ENCODE measurements at places on chromosomes 4 and X.

DNA sequence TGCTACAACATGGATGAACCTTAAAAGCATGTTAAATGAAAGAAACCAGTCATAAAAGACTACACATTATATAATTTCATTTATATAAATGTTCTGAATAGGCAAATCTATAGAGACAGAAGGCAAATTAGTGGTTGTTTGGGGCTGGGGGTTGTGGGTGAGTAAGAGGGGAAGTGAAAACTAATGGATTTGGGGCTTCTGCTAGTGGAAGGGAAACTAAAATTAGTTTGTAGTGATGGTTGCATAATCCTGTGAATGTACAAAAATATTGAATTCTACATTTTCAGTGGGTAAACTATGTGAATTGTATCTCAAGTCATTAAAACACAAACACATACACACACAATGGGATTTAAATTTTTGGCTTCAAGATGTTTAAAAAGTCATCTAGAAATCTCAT is 25.4 kb upstream of the LIMCH1 start:
- no peaks in the 10 kb centered on the region for H3K36me3 ChIP-seq
- H3K4me1 ChIP-seq: no peaks in the 10 kb centered on the region
- H3K27ac ChIP-seq: no peak overlapping the region
- no peak overlapping the region for H3K4me3 ChIP-seq
- no peaks in the 10 kb centered on the region for H3K27me3 ChIP-seq
- no peak for DNase-seq

DNA sequence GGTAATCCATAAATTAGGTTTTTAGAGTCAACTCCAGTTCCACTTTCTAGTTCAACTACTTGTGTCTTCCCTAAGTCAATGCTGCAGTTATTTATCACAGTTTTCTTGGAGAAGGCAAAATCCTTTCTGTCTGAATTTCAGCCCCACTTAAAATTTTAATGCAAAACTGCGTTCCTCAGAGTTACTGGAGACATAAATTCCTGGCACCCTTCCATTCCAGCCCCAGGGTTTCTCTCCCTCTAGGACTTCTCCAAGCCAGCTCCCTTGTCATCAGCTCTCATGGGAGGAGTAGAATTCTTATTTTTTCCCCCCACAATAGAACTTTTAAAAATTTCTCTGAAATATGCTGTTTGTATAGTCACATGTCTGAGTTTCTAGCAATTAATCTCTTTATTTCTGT is 50.6 kb upstream of the PHOX2B start:
- H3K27ac ChIP-seq: no peak overlapping the region
- H3K4me1 ChIP-seq: no peaks in the 10 kb centered on the region
- no peak for DNase-seq
- no peaks in the 10 kb centered on the region for H3K36me3 ChIP-seq
- peaks cover 3% of the 10 kb centered on the region for H3K27me3 ChIP-seq

DNA sequence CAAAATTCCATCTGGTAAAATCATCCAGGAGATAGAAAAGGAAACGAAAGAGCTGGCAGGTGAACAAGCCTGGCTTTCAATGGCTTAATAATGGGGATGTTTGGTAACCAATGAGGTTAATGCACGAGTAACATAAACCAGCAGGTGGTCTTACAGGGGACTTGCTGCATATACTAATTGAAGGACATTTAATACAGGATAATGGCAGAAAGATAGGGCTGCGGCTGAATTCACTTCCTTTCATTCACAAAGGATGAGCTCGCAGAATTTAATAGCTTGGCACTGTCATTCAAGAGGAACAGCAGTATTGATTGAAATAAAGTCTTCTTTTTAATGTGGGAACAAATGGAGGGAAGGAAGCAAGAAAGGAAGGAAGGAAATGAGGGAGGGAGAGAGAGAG is 156.3 kb upstream of the RAI2 start:
- no peaks in the 10 kb centered on the region for H3K4me1 ChIP-seq
- no peak overlapping the region for H3K4me3 ChIP-seq
- no peak overlapping the region for H3K27ac ChIP-seq

DNA sequence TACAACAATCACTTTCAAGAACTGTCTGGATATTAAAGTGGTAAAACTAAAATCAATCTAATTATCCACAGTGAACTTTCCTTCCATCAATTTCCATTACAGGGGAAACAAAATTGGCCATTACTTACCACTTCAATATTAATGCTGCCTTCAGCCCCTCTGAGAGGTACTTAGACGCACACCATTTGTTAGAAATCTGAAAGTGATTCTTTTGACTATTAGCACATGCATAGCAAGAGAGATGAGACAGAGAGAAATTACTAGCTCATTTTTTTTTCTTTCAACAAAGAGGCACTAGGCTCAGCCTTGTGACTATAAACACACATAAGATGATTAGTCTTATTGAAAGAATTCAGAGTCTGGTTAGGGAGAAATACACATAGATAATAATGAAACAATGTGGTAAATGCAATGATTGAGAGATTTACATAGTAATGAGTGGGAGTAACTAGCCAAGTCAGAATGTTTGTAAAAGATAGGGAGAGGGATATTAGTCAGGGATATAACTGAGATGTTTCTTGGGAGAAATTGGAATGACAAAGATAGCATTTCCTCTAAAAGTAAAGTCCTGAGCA is 93.3 kb downstream of the YIPF7 start:
- DNase-seq: no peak
- no peak overlapping the region for H3K27ac ChIP-seq
- H3K4me3 ChIP-seq: no peak overlapping the region

- H3K36me3 ChIP-seq: no peaks in the 10 kb centered on the region
- DNase-seq: no peak
- no peak overlapping the region for H3K4me3 ChIP-seq
- no peaks in the 10 kb centered on the region for H3K27me3 ChIP-seq
- no peaks in the 10 kb centered on the region for H3K4me1 ChIP-seq
Measured at GRCh38 chrX:11352296-11352741, 59.1 kb downstream of the AMELX start.

DNA sequence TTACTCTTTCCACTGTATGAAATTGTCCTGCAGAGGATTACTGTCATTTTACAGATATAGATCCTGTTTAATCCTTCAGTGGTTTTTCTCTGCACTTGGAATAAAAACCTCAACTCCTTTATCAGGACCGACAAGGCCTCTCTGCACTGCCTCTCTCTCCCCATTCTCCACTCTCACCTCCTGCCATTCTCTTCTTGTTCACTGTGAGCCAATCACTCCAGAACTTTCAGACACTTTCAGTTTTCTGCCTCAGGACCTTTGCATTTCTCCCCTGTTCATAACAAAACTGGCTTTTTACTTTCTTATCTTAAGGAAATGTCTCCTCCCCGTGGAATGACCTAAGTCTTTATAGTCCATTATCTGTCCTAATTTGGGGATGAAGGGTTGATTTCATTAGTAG is 137.3 kb downstream of the ELOVL6 start:
- H3K4me3 ChIP-seq: no peak overlapping the region
- no peak for DNase-seq
- no peaks in the 10 kb centered on the region for H3K27me3 ChIP-seq
- H3K36me3 ChIP-seq: peaks cover 26% of the 10 kb centered on the region
- peaks cover 57% of the 10 kb centered on the region for H3K4me1 ChIP-seq
- peak overlapping the region; percentile 87 for H3K27ac ChIP-seq

DNA sequence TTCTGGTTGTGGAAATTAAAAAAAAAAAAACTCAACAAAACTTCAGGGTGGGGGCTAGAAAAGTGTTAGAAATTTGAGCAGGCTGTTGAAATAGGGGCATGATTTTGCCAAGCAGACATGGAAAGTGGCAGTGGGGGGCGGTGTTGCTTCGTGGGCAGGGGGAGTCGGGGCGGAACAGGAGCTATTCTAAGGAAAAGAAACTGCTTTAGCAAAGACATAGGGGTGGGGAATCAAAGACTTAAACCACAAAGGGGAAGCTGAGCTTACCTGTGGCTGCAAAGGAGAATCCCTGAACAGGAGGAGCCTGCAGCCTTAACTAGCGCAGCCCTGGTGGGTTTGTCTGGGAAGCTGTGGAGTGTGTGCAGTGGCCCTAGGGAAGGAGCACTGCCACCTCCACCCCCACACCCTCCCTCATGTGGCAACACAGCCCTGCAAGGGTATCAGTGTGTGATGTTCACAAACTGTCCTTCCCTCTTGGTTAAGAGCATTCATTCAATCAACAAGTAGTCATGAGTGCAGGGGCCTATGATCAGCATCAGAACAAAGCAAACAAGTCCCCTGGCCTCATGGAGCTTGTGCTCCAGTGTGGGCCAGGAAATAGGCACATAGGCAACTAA is 20.5 kb downstream of the SEL1L3 start:
- H3K4me1 ChIP-seq: peaks cover 56% of the 10 kb centered on the region
- peak; percentile 49 for DNase-seq
- H3K27me3 ChIP-seq: no peaks in the 10 kb centered on the region
- peaks cover 77% of the 10 kb centered on the region for H3K36me3 ChIP-seq

GRCh38 chr4:119493886-119494285 is 134.7 kb downstream of the PDE5A start:
- DNase-seq: no peak
- peaks cover 16% of the 10 kb centered on the region for H3K36me3 ChIP-seq
- peaks cover 3% of the 10 kb centered on the region for H3K4me1 ChIP-seq
- H3K4me3 ChIP-seq: no peak overlapping the region

- H3K27me3 ChIP-seq: peaks cover 4% of the 10 kb centered on the region
- DNase-seq: no peak
- H3K27ac ChIP-seq: no peak overlapping the region
- H3K4me1 ChIP-seq: peaks cover 11% of the 10 kb centered on the region
- no peak overlapping the region for H3K4me3 ChIP-seq
- no peaks in the 10 kb centered on the region for H3K36me3 ChIP-seq
Measured at GRCh38 chr4:79603681-79604080, 195.7 kb upstream of the GK2 start.

- no peak for DNase-seq
- H3K4me3 ChIP-seq: no peak overlapping the region
- H3K36me3 ChIP-seq: no peaks in the 10 kb centered on the region
- H3K27me3 ChIP-seq: no peaks in the 10 kb centered on the region
- no peaks in the 10 kb centered on the region for H3K4me1 ChIP-seq
Measured at GRCh38 chrX:54711735-54712134, 86.3 kb downstream of the ITIH6 start.

DNA sequence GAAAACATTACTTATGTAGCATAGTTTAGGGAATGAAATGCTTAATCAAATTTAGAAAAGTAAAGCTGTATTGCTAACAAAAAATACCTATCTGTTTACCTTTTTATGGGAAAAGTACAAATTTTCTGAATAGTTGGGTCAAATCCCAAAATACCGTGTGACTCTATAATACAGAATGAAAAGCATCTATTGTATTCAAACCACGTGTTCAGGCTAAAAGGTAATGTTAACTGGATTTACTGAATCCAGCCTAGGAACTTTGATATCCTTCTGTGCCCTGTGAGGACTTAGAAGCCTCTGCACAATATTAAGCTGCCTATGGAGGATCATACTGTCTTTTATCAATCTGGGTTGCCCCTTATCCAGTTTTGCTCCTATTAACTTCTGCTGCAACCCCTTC is 36.3 kb upstream of the AGA start:
- no peaks in the 10 kb centered on the region for H3K36me3 ChIP-seq
- no peak overlapping the region for H3K4me3 ChIP-seq
- no peaks in the 10 kb centered on the region for H3K27me3 ChIP-seq
- DNase-seq: no peak

- peaks cover 18% of the 10 kb centered on the region for H3K27me3 ChIP-seq
- no peak overlapping the region for H3K4me3 ChIP-seq
- no peak for DNase-seq
- no peaks in the 10 kb centered on the region for H3K4me1 ChIP-seq
Measured at GRCh38 chr4:168618577-168619265, 121.9 kb downstream of the PALLD start.

DNA sequence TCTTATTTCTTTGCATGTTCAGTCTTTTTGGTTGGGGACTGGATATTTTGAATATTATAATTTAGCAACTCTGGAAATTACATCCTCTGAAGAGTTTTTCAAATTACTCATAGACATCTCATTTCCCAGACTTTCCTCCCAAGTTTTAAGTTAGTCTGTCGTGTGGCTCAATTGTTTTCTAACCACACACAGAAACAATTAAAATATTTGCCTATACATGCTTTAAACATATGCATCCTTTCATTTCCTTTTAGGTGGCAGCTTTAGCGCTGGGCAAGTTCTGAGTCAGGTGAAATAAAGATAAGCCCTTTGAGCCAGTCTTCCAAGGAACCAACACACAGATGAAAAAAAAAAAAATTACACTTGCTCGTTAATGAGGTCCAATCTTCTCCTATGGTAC is 307.0 kb upstream of the SPOCK3 start:
- DNase-seq: no peak
- H3K36me3 ChIP-seq: no peaks in the 10 kb centered on the region
- H3K27ac ChIP-seq: no peak overlapping the region
- H3K4me3 ChIP-seq: no peak overlapping the region
- H3K4me1 ChIP-seq: no peaks in the 10 kb centered on the region
- H3K27me3 ChIP-seq: no peaks in the 10 kb centered on the region

DNA sequence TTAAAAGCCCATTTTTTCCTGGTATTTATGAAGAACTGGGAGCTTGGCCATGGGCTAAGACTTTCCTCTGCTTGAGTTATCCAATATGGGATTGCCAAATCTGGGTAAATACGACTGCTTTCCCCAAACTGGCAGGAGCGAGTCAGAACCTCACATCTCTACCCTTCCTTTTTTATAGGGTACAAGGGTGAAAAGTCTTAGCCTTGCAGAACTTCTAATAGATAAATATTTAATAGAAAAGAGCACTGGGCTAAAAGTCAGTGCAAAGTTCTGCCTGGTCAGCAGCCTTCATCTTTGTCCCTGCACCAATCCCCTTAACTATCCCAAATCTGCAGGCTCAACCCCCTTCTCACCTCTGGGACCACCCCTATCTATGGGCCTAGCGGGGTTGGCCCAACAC is 61.6 kb upstream of the ACSL1 start:
- no peaks in the 10 kb centered on the region for H3K36me3 ChIP-seq
- H3K27ac ChIP-seq: no peak overlapping the region
- no peak overlapping the region for H3K4me3 ChIP-seq
- no peaks in the 10 kb centered on the region for H3K4me1 ChIP-seq
- H3K27me3 ChIP-seq: peaks cover 8% of the 10 kb centered on the region

- no peaks in the 10 kb centered on the region for H3K4me1 ChIP-seq
- peaks cover 4% of the 10 kb centered on the region for H3K27me3 ChIP-seq
- no peak overlapping the region for H3K27ac ChIP-seq
- no peaks in the 10 kb centered on the region for H3K36me3 ChIP-seq
Measured at GRCh38 chr4:89765966-89766365, 71.0 kb downstream of the SNCA start.

DNA sequence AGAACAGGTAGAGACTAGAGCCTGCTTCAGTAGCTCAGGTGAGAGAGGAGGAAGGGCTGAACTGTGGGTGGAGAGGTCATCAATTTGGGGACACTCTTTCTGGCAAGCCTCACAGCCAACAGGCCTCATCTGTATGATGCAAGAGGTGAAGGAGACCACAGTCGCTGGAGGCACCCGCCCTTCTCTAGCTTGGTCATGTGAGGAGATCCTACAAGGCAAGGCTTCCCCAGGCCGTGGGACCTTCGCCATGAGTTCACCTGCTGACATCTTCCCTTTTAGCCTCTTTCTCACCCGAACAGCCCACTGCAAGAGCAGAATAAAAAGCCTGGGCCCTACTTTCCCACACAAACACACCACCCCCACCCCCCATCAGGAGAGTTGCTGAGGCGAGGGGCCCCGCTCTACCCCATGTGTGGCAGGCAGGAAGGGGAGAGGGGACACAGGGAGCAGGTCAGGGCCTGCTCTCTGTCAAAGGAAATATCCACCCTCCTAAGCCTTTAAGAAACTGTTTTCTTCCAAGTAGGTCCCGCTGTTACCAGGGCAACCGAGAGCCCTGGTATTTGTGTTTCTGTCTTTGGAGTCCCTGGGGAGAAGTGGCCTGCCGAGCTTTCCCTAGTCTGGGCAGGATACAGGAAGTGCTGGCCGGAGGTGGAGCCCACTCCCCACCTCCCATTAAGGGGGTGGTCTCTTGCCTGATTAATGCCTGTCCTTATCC is 8.1 kb downstream of the RTL5 start:
- H3K36me3 ChIP-seq: peaks cover 13% of the 10 kb centered on the region
- DNase-seq: no peak
- no peak overlapping the region for H3K27ac ChIP-seq
- no peak overlapping the region for H3K4me3 ChIP-seq
- H3K27me3 ChIP-seq: peaks cover 13% of the 10 kb centered on the region

- DNase-seq: peak; percentile 20
- no peak overlapping the region for H3K4me3 ChIP-seq
Measured at GRCh38 chrX:52574416-52575275, 57.8 kb upstream of the XAGE1B start.

Data from activated CD4-positive, alpha-beta memory T cell treated with anti-CD3 and anti-CD28 coated beads, Interleukin-2, amount 10 ng/mL, durations not matched to agents 7 days and 5 days (primary cell).